Heart left ventricle (tissue), 16 donors: ENCODE measurements at places on chromosomes 12 and 14. TPM values are rescaled to one million over a fixed set of nuclear protein-coding genes. Genes with fewer than 3 reads are reported as not detected.
A peak's percentile ranks its signal among the peaks of the same experiment; 100 is the strongest.

DNA sequence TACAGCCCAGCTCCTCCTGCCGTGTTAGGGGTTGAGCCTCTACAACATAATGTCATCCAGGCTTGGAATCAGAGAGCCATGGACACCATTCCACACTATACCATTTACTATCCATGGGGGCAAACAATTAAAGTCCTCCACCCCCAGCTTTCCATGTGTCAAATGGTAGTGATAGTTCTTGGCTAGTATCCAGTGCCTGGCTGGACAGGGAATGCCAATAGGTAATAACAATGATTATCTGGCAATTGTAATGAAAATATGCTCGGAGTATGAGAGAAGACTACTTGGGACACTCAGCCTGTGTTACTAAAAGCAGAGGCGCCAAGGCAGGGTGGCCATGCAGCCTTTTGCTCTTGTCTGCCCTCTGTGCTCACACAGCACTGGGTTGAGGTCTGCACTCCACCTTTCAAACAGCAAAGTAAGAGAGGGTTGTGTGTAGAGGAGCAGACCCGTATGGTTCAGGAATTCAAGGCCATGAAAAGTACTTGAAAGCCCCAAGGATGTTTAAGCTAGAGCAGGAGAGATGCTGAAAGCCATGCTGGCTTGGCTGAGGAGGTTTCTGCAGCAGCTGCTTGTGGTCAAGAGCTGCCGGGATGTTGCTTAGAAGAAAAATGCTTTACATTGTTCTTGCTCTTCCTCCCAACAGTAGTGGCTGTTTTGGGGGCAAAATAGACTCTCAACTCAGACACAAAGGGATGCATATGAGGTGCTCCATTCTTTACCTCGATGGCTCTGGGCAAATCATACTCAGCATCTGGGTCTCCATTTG, 10.6 kb downstream of the SERPINA3 start:
- DNase-seq: no peak
- no peaks in the 10 kb centered on the region for H3K4me1 ChIP-seq
- H3K4me3 ChIP-seq: no peak overlapping the region
- H3K27ac ChIP-seq: no peak overlapping the region
- H3K36me3 ChIP-seq: no peaks in the 10 kb centered on the region

DNA sequence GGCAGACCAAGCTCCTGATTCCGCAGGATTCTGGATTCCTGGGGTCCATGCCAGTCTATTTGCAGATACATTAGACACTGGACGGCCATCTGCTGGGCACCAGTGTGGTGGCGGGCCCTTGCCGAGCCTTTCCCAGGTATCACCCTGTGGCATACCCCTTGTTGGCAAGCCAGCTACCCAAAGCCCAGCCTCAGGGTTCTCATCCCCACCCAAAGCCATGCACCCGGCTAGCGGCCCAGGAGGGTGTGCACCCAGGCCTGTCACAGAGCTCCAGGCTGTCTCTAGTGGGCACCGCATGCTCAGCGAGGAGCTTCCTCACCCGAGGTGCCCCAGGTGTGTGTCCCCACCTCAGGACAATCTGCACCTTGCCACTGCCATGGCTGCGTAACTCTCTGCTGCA, 13.7 kb downstream of the MMAB start:
- H3K27me3 ChIP-seq: no peaks in the 10 kb centered on the region
- H3K4me1 ChIP-seq: peaks cover 7% of the 10 kb centered on the region
- no peak overlapping the region for H3K4me3 ChIP-seq
- DNase-seq: no peak
- H3K27ac ChIP-seq: no peak overlapping the region
- H3K36me3 ChIP-seq: peaks cover 8% of the 10 kb centered on the region

DNA sequence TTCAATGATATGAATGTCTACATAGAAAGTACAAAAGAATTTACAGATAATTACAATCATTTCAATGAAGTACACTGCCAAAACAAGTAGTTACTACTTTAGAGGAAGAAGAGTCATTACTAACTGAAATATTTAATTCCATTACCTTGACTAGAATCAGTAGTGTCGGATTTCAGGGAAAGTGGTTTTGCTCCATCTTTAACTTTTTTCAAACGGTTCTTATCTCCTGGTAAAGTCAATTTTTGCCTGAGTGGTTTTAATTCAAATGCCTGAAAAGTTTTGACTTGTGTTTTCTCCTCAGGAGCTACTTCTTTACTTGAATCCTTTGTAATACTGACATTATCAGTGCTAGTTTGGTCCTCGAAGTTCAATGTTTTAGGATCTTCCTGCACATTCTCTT, 6.9 kb downstream of the ZFC3H1 start:
- no peak for DNase-seq
- no peaks in the 10 kb centered on the region for H3K36me3 ChIP-seq
- H3K27me3 ChIP-seq: no peaks in the 10 kb centered on the region
- H3K27ac ChIP-seq: no peak overlapping the region

- H3K36me3 ChIP-seq: no peaks in the 10 kb centered on the region
- H3K27me3 ChIP-seq: no peaks in the 10 kb centered on the region
- DNase-seq: no peak
- H3K4me3 ChIP-seq: no peak overlapping the region
- H3K4me1 ChIP-seq: peaks cover 12% of the 10 kb centered on the region
Observed at GRCh38 chr14:73463411-73463810, 5.1 kb upstream of the NUMB start.

GRCh38 chr14:85247071-85247470, 282.9 kb upstream of the FLRT2 start:
- H3K27me3 ChIP-seq: no peaks in the 10 kb centered on the region
- no peak for DNase-seq
- no peak overlapping the region for H3K27ac ChIP-seq
- peaks cover 3% of the 10 kb centered on the region for H3K4me1 ChIP-seq
- no peak overlapping the region for H3K4me3 ChIP-seq

DNA sequence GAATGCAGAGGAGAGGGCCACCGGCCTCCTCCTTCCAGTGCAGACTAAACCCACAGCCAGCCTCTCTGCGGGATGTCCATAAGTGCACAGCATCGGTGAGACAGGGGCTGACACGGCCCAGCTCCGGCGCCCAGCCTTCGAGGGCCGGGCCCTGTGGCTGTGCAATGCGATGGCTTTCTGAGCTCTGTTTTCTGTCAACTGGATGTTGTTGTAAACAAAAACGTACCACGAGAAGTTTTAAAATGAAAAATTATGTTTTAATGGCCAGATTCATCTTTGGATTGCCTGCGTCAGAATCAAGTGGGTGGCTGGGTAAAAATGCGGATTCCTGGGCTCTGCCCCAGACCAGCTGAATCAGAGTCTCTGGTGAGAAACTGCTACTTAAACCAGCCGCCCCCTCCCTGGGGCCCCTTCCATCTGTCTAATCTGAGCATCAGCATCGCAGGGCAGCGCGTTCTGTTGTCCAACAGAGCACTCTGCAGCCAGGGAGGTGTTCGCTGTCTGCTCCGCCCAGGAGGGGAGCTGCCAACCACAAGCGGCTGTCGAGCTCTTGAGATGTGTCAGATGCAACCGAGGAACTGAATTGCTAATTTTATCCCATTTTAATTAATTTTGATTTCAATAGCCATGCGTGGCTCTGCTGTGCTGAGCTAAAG, 133.4 kb downstream of the RFLNA start:
- H3K36me3 ChIP-seq: peaks cover 59% of the 10 kb centered on the region
- peak; percentile 67 for DNase-seq
- no peaks in the 10 kb centered on the region for H3K27me3 ChIP-seq
- H3K27ac ChIP-seq: peak overlapping the region; percentile 77
- no peak overlapping the region for H3K4me3 ChIP-seq

DNA sequence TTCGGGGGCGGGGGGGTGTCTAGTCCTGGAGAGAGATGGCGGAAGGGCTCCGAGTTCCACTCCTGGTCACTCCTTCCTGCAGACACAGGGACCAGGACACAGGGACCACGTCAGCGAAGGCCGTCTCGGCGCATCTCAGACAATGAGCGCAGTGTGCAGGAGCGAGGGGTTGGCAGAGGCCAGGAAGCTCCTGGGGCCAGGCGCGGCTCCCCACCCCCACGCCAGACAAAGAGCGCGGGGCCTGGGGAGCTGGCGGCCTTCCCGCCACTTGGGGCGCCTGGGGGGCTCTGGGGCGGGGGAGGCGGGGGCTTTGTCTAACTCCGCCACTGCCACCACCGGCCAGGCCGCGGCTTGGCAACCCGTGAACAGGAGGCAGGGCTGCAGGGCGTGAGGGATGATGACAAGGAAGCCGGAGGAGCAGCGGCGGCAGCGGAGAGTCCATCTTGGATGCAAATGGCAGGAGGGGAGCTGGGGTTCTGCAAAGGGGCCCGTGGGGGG, 2.2 kb downstream of the CDK2AP1 start:
- H3K27me3 ChIP-seq: no peaks in the 10 kb centered on the region
- peak overlapping the region; percentile 61 for H3K4me3 ChIP-seq
- peak; percentile 84 for DNase-seq
- peaks cover 2% of the 10 kb centered on the region for H3K36me3 ChIP-seq
- peak overlapping the region; percentile 58 for H3K27ac ChIP-seq

DNA sequence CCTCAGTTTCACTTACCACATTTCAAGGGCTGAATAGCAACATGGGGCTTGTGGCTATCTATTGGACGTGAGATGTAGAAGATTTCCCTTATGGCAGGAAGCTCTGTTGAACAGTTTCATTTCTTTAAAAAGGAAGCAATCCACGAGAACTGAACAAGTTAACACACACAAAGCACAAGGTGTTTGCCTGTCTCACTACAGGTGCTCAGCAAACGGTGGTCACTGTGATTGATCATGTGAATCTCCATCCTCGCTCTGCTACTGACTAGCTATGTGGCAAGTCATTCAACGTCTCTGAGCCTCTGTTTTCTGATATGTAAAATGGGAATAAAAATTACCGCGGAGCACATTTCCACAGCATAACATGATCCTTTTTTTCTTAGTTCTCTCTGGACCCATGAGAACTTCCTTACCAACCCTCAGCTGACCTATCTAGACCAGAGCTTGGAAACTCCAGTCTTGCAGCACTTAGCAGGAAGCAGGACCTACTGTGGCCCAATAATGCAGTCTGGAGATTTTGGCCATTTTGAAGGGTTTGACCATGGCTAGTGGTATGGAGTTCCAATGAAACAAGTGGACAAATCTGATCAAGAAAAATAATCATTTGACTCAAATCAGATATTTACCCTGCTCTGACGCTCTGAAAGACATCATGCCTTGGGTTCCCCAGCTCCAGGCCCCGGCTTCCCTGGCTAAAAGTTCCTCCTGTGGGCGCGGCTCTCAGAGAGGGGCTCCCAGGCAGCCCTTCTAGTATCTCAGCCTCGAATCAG, 278.8 kb downstream of the ZFP36L1 start:
- H3K27ac ChIP-seq: peak overlapping the region; percentile 43
- DNase-seq: no peak
- H3K4me3 ChIP-seq: no peak overlapping the region
- H3K4me1 ChIP-seq: peaks cover 49% of the 10 kb centered on the region
- no peaks in the 10 kb centered on the region for H3K27me3 ChIP-seq

DNA sequence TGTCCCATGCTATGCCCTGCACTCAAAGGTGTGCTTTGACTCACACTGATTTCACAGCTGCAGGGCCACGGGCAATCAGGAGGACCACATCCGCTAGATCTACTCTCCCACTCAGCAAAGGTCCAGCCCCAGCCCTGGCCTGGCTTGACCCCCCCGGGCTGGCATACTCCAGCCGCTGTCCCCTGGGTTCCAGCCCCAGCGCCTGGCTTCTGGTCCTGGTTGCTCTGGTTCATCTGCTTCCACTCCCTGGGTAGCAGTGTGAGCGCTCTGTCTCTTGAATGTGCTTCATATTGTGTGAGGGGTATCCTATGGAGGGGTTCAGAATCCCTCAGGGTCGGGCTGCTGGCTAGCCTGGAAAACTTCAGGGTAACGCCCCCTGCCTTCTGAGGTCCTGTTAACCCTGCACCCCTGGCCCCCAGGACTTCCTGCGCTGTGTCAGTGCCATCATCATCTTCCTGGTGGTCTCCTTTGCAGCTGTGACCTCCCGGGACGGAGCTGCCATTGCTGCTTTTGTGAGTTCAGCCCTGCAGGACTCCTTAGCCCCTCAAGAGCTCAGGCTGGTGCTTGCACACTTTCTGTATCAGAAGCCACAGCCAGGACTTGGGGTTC, 1.9 kb downstream of the CMTM5 start:
- no peak for DNase-seq
- no peak overlapping the region for H3K4me3 ChIP-seq
- H3K4me1 ChIP-seq: peaks cover 13% of the 10 kb centered on the region
- no peaks in the 10 kb centered on the region for H3K27me3 ChIP-seq
- no peak overlapping the region for H3K27ac ChIP-seq

GRCh38 chr14:73787486-73788316, 63.9 kb upstream of the PTGR2 start:
- H3K4me3 ChIP-seq: peak overlapping the region; percentile 79
- peaks cover 46% of the 10 kb centered on the region for H3K4me1 ChIP-seq
- H3K36me3 ChIP-seq: peaks cover 5% of the 10 kb centered on the region
- DNase-seq: no peak

- no peak overlapping the region for H3K4me3 ChIP-seq
- H3K27me3 ChIP-seq: no peaks in the 10 kb centered on the region
- H3K27ac ChIP-seq: peak overlapping the region; percentile 95
- H3K4me1 ChIP-seq: peaks cover 10% of the 10 kb centered on the region
Observed at GRCh38 chr12:572532-572899, 90.7 kb downstream of the NINJ2 start.

DNA sequence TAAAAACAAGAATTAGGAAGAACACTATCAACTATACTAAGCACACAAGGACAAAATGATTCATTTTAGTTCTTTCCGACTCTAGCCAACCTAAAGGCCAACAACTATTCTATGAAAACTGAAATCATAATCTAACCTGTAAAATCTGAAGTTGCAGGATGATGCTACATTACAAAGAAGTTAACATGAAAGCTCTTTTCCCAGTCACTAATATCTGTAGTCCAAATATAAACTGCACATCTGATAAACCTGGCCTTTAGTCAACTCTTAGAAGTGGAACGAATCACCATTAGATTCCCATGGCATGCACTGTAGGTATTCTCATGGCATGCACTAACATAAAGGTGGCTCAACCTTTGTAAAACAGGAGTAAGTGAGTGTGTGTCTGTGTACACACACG, 41.7 kb downstream of the BLTP3B start:
- no peaks in the 10 kb centered on the region for H3K27me3 ChIP-seq
- H3K4me3 ChIP-seq: no peak overlapping the region
- H3K27ac ChIP-seq: no peak overlapping the region
- DNase-seq: no peak

DNA sequence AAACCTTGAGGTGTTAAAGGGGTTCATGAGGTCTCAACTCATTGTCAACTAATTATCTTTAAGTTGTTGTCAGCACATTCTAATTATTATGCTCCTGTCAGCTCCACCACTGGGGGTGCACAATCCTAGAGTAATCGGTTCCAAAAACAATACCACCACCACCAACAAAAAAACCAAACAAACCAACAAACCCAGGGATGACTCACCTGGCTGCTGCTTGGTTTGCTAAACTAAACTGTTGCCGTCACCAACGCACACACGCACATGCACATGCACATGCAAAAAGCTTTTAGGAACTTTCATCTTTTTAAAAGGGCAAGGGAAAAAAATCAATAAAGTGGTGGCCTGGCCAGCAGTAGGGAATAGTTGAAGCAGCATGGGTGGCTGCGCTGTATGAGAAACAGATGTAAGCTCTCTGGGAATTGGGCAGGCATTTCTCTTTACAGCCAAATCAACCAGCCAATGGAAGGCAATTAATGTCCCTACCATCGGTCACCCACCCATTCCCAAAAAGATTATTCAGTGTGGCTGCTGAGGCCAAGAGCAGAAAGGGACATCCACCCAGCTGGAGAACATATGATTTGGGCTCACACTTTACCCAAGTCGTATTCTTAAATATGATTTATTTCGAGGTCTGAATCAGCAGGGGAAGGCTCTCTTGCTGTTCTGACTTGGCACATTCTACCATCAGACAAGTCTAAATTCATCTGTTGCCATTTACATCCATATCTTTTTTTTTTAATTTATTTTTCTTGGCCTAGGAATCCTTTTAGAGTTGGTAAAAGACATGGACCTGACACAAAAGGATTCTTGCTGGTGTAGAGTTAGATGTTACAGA, 20.0 kb downstream of the TMEM30B start:
- DNase-seq: no peak
- H3K36me3 ChIP-seq: no peaks in the 10 kb centered on the region
- H3K4me3 ChIP-seq: no peak overlapping the region
- no peaks in the 10 kb centered on the region for H3K4me1 ChIP-seq

The LRP1-AS gene
- not detected for total RNA-seq

The HOXC10 gene
- total RNA-seq: not detected

The TEX52 gene
- not detected for total RNA-seq
